ENCODE measurements at places on chromosomes 12 and 14.

DNA sequence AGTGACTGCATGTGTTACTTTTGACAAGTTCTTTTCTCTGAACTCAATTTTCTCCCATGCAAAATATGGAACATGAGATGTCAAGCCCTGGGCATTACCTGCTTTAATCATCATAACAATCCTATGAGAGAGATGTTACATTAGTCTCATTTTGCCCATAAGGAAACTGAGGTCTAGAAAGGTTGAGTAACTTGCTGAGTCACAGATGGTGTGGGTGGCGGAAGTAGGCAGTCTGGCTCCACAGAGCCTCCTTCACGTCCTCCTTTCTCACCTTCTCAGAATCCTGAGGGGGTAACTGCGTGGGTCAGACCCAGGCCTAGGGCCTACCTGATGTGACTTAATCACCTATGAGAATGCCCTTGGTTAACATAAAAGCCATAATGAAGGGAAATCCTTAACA is 50.7 kb downstream of the TMTC1 start:
- no peak for DNase-seq

GRCh38 chr14:50055461-50056228 is 60.7 kb downstream of the VCPKMT start:
- no peak for DNase-seq

- DNase-seq = no peak
Measured at GRCh38 chr12:12890543-12891079, 751 bp upstream of the GPRC5A start.

GRCh38 chr12:11813438-11813813 is 164.0 kb downstream of the ETV6 start:
- no peak for DNase-seq

GRCh38 chr14:63616015-63616414 is 25.7 kb downstream of the WDR89 start:
- DNase-seq = no peak

- DNase-seq = peak; percentile 39
Measured at GRCh38 chr14:57981817-57982560, 116.1 kb upstream of the SLC35F4 start.

DNA sequence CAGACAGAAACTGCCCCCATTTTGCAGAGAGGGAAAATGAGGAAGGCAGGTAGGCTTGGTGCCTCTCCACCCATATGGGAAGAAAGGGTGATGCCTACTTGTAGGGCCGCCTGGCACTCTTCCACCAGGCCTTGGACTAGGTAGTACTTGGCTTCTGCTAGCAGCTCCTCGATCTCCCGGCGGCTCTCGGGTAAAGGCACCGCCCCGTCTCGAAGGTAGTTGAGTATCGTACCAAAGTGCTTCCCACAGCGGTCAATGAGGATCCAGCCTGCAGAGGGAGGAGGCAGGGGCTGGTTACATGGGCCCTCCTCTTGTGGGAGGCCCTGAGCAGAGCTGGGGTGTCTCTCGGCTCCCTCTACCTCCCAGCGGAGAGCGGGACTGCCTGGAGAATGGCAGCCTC is 16.6 kb downstream of the KCTD10 start:
- no peak for DNase-seq

DNA sequence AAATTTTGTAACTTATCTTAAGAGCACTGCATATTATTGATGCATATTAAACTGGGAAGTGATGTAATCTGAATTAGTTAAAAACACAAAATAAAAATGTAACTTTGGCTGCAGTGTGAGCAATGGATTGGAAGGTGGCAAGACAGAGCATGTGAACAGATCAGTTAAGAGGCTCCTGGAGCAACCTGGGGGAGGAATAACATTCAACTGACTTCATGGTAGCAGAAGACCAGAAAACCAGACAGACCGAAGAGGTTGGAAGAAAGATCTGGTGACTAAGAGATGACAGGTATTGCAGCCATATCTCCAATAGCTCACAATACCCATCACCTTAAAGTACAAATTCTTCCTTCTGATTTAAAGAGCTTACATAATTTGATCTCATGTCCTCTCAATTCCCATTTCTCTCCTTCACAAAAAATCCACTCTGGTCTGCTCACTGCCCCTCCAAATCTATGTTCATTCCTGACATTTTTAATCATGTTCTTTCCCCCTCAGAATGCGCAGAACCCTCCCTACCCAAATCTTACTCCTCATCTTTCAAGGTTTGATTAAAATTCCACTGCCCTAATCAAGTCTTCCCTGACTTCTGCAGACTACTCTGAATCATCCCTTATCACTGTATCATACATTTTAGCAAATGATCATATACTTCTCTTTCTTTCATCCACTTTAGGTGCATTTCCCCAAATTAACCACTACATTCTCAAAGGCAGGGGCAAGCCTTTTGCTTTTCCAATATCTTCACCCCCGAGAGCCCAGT is 51.5 kb downstream of the DUSP16 start:
- DNase-seq = no peak

GRCh38 chr14:50812856-50813543 is 18.0 kb downstream of the NIN start:
- DNase-seq = no peak

- no peak for DNase-seq
Measured at GRCh38 chr12:107474639-107475539, 210.7 kb upstream of the PWP1 start.

- DNase-seq = no peak
Measured at GRCh38 chr12:57040750-57041149, 9.2 kb downstream of the MYO1A start.

GRCh38 chr14:24361326-24361725 is 6.7 kb upstream of the NFATC4 start:
- no peak for DNase-seq

DNA sequence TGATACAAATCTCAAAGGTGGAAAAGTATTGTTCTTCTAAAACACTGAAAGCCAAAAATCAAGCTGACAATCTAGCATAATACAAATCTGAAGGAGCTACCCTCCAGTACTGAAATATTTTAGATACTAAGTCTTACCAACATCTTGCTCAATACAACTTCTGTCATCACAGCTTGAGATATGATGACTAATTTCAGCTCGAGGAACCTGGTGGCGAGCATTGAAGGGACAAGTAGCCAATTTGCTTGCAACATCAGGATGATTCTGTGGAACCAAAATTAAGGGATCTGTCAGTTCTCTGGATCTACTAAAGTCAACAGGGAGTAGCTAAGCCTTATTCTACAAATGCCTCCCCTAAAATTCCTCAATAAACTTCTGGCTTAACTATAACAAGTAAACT is 10.4 kb downstream of the GTSF1 start:
- DNase-seq = no peak

GRCh38 chr12:68231229-68231628 is 5.6 kb upstream of the IL26 start:
- DNase-seq = no peak

- peak; percentile 40 for DNase-seq
Measured at GRCh38 chr14:24941719-24942118, 108.2 kb downstream of the STXBP6 start.

GRCh38 chr14:103056322-103057027 is 874 bp downstream of the CDC42BPB start:
- DNase-seq = no peak

GRCh38 chr12:120855823-120856588 is 48.2 kb downstream of the SPPL3 start:
- DNase-seq = no peak

- DNase-seq = no peak
Measured at GRCh38 chr12:85504624-85505023, 224.6 kb downstream of the ALX1 start.

DNA sequence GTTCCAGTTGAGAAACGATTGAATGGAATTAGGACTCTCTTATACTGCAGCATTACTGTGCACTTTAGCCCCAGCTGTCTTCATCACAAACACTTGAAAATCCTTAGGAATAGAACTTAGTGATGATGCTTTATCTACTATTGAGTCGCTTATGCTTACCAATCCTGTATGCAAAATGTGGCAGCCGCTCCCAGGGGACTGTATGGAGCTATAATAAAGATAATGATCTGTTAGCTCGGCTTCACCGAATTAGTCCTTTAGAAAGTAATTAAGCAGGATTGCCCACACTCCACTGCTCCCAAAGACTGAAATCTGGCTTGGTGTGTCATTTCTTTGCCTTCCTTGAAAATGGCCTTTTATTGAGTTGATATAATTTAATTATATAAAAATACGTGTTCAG is 10.6 kb downstream of the EML1 start:
- DNase-seq = no peak

GRCh38 chr14:52992236-52992870 is 41.5 kb upstream of the FERMT2 start:
- DNase-seq = no peak

DNA sequence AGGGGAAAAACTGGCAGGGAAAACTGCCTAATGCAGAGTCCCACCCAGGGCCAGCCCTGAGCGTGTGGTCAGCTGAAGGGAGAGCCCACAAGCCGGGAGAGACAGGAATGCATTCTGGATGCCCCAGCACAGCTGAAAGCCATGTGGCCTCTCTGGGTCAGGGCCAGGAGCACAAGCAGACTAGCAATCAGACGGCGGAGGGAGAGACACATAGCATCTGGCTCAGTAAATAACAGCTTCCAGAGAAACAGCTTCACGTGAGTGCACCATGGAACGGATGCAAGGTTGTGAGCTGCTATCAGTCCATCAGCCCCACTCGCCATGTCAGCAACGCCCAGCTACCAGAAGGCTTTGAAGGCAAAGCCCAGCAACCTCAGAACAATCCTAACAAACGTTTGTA is 28.2 kb upstream of the TMEM106C start:
- no peak for DNase-seq

DNA sequence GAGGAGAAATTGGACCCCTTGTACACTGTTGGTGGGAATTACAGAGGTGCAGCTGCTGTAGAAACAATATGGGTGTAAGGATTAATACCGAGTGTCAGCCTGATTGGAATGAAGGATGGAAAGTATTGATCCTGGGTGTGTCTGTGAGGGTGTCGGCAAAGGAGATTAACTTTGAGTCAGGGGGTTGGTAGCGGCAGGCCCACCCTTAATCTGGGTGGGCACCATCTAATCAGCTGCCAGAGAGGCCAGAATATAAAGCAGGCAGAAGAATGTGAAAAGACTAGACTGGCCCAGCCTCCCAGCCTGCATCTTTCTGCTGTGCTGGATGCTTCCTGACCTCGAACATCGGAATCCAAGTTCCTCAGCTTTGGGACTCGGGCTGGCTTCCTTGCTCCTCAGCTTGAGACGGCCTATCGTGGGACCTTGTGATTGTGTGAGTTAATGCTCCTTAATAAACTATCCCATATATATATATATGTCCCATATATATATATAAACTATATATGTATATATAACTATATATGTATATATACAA is 38.4 kb upstream of the PPP2R5C start:
- no peak for DNase-seq

DNA sequence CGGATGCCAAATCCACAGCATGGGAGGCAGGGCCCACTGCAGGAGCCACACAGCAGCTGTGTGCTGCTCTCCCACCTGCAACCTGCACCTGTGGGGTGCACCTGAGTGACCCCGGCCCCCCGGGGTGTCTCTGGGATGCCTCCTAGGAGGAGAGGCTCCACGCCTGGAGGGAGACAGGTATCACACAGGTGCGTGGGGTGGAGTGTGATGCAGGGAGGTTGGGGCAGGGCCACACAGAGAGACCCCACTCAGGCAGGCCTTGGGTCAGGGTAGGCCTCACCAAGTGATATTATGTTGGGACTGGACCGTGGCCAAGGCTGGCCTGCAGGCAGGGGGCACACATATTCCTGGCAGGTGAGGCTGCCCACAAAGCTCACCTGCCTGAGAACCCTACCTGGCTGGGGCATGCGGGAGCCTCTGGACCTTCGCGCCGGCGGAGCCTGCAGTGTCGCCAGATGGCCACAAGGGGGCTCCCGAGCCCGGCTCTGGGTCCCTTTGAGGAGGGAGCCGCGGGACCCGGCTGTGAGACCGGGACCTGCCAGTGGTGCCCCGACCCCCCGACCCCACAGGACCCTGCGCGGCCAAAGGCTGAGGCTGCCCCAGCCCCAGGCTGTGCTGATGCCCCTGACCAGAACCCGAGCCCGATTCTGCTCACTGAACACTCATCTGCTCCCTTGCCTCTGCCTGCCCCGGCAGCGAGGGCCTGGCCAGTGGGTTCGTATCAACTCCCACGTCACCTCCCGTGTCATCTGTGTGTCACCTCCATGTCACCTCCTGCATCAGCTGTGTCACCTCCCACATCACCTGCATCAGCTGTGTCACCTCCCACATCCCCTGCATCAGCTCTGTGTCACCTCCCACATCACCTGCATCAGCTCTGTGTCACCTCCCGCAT is 11.4 kb downstream of the TMEM121 start:
- no peak for DNase-seq

GRCh38 chr12:98453070-98453469 is 62.3 kb upstream of the TMPO start:
- no peak for DNase-seq

GRCh38 chr12:4855121-4855924 is 54.4 kb upstream of the KCNA1 start:
- peak; percentile 36 for DNase-seq

- peak; percentile 3 for DNase-seq
Measured at GRCh38 chr14:104827177-104828055, 26.5 kb downstream of the ZBTB42 start.

- no peak for DNase-seq
Measured at GRCh38 chr12:15862840-15863239, 19.3 kb upstream of the STRAP start.

DNA sequence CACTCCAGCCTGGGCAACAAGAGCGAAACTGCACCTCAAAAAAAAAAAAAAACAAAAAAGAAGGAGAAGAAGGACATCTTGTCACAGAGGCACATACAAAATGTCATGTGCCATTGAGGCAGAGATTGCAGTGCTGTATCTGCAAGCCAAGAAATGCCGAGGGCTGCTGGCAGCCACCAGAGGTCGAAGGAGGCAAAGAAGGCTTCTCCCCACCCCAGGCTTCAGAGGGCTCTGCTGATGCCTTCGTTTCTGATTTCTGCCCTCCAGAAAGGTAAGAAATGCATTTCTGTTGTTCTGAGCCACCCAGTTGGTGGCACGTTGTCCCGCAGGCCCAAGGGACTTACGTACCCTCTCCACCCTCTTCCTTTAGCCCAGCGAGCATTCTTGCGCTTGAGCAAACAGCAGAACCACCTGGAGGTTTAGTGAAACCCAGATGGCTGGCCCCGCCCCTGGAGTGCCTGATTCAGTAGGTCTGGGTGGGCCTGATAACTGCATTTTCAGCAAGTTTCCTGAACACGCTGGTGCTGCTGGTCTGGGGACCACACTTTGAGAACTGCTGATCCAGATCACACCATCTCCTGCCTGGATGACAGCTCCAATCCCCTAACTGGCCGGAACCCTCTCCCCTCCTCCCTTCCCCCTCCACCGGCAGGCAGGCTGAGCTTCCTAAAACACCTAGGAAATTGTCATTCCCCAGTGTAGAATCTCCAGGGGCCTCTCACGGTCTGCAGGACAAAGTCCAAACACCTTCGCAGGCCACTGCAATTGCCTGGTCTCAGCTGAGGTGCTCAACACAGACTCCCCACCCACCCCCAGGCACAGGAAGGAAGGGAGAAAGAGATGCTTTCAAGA is 21.1 kb upstream of the SCARB1 start:
- DNase-seq = no peak

GRCh38 chr12:4486980-4487379 is 41.4 kb upstream of the FGF6 start:
- DNase-seq = no peak

DNA sequence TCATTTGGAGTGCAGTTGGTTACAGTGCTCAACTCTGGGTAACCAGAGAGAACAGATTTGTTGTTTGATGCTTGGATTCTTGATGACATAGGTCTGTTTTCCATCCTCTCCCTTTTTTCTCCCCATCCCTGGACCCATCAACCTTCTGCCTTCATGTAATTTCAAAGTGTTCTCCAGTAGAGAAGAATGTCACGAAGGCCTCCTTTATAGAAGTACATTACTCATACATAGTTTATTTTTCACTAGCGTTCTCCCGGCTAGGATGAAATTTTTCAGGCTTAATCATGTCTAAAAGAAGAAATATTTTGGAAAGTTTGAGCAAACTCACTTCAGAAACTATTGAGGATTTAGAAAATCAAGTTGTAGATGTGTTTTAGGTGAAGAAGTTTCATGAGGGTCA is 20.9 kb upstream of the APPL2 start:
- no peak for DNase-seq
